ENCODE measurements at places on chromosomes 4 and X.

DNA sequence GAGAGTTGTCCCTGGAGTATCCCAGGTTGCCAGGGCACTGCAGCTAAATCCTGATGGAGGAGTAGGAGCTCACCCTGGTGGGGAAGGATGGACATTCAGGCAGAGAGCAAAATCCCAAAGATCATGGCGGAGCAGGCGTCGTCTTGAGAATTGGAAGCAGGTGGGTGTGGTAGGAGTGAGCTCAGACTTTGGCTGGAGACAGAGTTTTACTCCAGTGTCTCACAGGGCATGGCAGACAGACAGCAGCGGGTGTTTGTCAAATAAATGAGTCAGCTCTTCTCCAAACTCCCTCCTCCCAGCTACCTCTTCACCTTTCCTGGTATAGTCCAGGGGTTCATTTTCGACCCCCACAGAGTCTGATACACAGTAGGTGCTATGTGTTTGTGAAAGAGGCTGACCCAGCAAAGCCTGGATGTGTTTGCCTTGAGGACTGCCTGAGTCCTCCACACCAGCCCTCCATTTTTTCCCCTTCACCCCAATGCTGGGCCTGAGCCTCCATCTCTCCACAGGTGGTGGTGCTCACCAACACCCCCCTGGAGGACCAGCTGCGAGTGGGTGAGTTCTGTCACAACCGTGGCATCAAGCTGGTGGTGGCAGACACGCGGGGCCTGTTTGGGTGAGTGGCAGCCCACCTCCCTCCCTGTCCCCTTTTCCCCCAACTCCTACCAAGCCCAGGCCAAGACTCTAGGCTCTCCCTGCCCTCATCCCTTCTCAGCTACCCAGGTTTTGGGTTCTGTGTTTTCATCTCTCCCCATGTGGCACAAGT is 6.9 kb downstream of the UBA1 start:
- DNase-seq = no peak
- H3K27ac ChIP-seq = no peak overlapping the region
- peaks cover under 1% of the 10 kb centered on the region for H3K4me1 ChIP-seq

GRCh38 chr4:98694076-98694475 is 35.7 kb upstream of the TSPAN5 start:
- H3K4me1 ChIP-seq = no peaks in the 10 kb centered on the region
- H3K4me3 ChIP-seq = no peak overlapping the region
- H3K27ac ChIP-seq = no peak overlapping the region
- H3K27me3 ChIP-seq = no peaks in the 10 kb centered on the region

- no peaks in the 10 kb centered on the region for H3K36me3 ChIP-seq
- peak; percentile 38 for DNase-seq
- no peak overlapping the region for H3K4me3 ChIP-seq
- no peak overlapping the region for H3K27ac ChIP-seq
- H3K27me3 ChIP-seq = no peaks in the 10 kb centered on the region
Measured at GRCh38 chr4:7393601-7394575, 40.8 kb downstream of the PSAPL1 start.

GRCh38 chr4:1493540-1494287 is 87.5 kb upstream of the NKX1-1 start:
- no peak overlapping the region for H3K27ac ChIP-seq
- H3K4me3 ChIP-seq = no peak overlapping the region
- peaks cover 62% of the 10 kb centered on the region for H3K27me3 ChIP-seq
- DNase-seq = no peak
- no peaks in the 10 kb centered on the region for H3K36me3 ChIP-seq
- no peaks in the 10 kb centered on the region for H3K4me1 ChIP-seq

DNA sequence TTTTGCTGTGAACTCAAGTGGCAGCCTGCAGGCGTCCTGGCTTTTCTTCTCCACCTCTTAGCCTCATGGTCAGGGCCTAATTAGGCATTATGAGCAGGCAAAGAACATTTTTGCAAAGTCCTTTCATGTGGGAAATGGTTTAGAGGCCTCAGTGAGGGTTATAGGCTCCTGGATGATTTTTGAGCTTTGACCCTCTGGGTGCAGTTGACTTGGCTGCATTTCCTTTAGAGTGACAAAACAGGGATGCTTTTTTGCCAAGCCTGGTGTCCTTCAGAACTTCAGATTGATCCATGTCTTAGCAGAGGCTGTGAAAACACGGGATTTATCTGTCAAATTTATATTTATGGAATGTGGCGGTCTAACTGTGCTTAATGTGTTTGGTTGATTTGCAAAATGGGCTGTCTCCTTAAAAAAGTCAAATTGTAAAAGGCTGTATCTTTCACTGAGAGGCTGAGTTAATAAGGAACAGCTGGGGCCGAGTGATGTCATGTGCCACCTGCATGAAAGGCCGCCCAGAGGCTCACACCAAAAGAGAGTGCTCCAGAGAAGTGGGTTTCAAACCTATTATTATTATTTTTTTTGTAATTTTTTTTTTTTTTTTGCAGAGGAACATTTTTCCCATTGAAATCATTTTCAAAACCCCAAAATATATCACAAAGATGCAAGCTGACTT is 192.2 kb upstream of the ARX start:
- no peaks in the 10 kb centered on the region for H3K36me3 ChIP-seq
- no peak overlapping the region for H3K4me3 ChIP-seq
- H3K4me1 ChIP-seq = no peaks in the 10 kb centered on the region
- DNase-seq = no peak

DNA sequence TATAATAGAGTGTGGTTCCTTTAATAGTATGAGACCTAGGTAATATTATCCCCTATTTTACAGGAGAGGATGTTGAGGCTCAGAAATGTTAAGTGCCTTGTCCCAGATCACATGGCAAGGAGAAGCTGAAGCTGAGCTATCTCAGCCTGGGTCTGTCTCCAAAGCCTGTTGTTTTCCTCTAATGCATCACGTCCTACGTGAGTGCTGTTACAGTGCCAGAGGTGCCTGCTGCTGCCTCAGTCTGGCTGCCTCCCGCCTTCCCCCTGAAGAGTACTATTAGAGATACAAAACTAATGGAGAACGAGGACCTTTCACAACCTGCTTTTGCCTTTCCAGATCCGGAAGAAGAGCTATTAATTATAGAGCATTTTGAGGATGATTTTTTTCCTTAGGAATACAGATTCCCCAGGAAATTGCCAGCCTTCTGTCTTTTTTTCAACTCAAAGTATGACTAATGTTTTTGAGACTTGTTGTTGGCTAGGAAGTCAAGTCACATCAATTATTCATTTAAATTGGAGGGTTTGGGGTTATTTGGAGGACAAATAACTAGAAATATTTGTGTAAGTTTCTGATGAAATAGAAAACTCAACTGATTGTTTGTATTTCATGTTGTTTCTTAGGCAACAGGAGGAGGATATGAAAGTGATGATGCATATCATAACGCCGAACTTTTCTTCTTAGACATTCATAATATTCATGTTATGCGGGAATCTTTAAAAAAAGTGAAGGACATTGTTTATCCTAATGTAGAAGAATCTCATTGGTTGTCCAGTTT is 43.9 kb upstream of the MTMR1 start:
- no peak for DNase-seq
- no peak overlapping the region for H3K27ac ChIP-seq
- H3K36me3 ChIP-seq = no peaks in the 10 kb centered on the region
- no peaks in the 10 kb centered on the region for H3K27me3 ChIP-seq
